Inflammatory macrophage treated with lipopolysaccharide for 1 hour (primary cell): ENCODE measurements at places on chromosomes 12 and 14.
A peak's percentile ranks its signal among the peaks of the same experiment; 100 is the strongest.

GRCh38 chr12:15996948-15997347 lies 85.8 kb downstream of the DERA start:
- DNase-seq = no peak

DNA sequence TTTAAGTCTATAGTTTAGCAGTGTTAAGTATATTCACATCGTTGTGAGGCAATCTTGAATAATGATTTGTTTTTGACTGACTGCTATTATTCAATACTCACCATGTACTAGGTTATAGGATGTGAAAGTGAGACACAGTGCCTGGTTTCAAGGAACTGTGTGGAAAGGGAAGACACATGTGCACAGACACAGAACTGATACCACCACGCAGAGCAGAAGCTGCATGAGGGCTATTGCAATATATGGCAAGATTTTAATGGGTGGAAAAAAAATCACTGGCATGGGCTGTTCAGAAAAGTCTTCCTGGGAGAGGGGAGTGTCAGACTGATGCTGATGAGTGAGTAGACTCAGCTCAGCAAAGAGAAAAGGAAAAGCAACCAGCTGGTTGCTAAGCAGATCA lies 10.4 kb downstream of the SLC7A8 start:
- peak; percentile 68 for DNase-seq

- no peak for DNase-seq
Measured at GRCh38 chr12:132487311-132487741, 2.6 kb upstream of the FBRSL1 start.

- DNase-seq = no peak
Measured at GRCh38 chr14:94114589-94115057, 4.1 kb downstream of the IFI27 start.

GRCh38 chr14:105144666-105145380 lies 23.8 kb downstream of the JAG2 start:
- no peak for DNase-seq

DNA sequence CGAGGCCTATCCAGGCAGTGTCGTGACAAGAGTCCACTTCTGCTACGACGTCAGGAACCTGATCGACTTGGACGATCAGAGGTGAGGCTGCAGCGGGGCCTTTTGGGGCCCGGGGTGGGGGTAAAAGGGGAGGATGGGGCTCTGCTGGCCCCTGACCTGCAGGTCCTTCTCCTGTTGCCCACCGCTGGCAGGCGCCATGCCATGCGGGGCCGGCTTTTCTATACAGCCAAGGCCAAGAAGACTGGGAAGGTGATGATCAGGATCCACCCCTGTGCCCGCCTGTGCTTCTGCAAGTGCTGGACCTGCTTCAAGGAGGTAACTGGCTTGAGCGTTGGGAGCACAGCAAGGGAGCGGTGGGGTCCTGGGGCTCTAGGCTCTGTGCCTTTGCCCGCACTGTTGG lies 31.6 kb downstream of the NGB start:
- no peak for DNase-seq

- DNase-seq = no peak
Measured at GRCh38 chr12:6810758-6811157, 10.9 kb upstream of the GPR162 start.

GRCh38 chr14:24416254-24416931 lies 13.1 kb downstream of the CBLN3 start:
- no peak for DNase-seq

GRCh38 chr12:39122562-39123204 lies 217.3 kb upstream of the CPNE8 start:
- DNase-seq = no peak

GRCh38 chr12:80001562-80001961 lies 66.7 kb upstream of the PPP1R12A start:
- DNase-seq = no peak
